ENCODE measurements at places on chromosomes 1 and 21.

DNA sequence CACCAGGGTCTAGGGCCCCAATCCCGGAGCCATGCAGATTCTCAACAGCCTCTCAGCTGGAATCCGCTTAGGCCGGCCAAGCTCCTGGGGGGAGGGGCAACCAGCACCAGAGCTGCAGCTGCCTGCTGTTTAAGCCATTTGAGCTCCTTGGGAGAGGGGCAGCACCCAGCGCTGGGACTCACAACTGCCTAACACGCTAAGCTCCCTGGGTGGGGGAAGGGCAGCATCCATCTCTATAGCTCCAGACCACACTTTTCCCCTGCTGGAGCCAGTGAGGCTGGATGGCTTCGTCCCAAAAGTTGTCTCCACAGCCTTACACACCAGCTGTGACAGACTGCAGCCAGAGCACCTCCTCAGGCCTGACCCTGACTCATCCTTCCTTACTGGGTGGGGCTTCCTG, 6.9 kb upstream of the PTGFR start:
- DNase-seq, result no peak

GRCh38 chr1:193348091-193348768, 161.8 kb upstream of the B3GALT2 start:
- DNase-seq, result no peak

GRCh38 chr21:41373253-41373652, 11.4 kb downstream of the MX2 start:
- no peak for DNase-seq

DNA sequence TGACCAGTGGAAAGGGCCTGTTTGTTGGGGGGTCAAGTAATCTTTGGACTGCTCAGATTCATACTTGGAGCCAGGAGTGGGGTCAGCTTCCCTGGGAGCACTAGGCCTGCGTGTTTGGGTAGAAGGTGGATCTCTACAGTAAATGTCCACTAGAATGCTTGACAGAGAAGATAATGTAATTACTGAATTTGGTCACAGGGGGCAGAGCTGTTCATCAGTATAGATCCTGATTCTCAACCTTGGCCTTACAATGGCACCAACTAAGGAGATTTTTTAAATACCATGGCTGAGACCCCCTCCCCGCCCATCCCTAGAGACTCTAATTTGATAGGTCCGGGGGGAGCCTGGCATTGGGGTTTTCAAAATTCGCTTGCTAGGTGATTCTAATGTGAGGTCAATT, 217.5 kb upstream of the PLXNA2 start:
- DNase-seq, result no peak

- no peak for DNase-seq
Measured at GRCh38 chr1:188155261-188155660, 1326.5 kb downstream of the PLA2G4A start.

DNA sequence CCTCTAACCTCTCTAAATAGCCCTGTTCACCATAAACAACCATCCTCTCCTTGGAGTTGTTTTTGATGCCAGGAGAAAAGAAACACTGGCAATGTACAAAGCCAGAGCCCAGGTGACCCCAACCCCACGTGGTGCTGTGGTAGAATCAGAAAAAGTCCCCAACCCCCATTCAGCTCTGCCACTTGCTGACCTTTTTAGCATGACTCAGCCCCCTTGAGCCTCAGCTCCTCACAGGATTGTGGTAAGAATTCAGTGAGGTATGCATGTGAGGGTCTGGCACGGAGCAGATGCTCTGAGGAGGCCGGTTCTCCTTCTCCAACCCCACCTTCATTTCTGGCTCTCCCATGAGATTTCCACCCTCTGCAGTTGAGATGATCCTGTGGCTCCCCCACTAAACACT, 11.1 kb upstream of the CHI3L1 start:
- DNase-seq, result no peak

- DNase-seq, result no peak
Measured at GRCh38 chr1:234976861-234977680, 151.6 kb downstream of the TOMM20 start.

GRCh38 chr1:229991724-229992333, 75.2 kb upstream of the GALNT2 start:
- no peak for DNase-seq

DNA sequence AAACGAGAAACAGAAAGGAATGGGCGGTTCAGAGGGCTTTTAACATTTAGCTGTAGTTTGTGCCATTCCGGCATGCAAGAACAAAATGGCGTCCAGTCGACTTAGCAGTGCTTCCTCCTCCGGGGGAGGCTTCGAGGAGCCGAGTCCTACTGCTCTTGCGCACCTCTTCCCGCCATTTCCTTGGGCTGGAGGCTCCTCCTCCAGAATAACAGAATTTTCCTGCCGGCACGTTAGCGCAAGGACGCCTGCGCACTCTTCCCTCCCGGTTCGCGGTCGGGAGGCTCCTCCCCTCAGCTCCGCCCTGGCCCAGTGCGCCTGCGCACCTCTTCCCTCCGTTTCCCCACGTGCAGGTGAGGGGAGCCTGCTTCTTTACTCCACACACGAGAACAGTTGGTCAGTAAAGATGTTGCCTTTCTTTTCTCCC, 1.0 kb downstream of the DMRTB1 start:
- no peak for DNase-seq

DNA sequence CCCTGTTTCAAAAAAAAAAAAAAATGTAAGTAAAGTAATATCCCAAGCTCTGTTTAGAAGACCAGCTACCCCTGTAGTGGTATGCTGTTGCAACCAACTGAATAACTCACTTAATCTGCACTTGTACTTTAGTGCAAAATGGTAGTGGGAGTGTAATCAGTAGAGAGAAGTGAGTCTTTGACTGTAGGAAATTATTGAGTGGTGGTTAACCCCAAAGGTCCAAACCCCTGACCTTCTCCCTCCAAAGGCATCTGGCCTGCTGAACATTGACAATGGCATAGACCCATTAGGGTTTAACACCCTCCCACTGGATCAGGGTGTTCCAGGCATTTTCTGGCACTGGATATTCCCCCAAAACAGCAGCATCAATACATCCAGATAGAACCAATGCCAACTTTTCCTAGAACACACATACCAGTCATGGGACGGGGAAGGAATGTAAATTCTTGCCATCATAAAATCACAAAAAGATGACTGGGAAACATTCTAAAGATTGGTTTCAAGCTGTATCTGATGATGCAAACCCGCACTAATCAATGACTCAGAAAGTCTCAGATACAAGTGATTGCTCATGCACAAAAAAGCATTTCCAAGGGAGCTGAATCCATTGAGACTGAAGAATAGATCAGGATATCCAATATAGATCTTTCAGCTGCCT, 110.3 kb downstream of the MRPL39 start:
- no peak for DNase-seq

DNA sequence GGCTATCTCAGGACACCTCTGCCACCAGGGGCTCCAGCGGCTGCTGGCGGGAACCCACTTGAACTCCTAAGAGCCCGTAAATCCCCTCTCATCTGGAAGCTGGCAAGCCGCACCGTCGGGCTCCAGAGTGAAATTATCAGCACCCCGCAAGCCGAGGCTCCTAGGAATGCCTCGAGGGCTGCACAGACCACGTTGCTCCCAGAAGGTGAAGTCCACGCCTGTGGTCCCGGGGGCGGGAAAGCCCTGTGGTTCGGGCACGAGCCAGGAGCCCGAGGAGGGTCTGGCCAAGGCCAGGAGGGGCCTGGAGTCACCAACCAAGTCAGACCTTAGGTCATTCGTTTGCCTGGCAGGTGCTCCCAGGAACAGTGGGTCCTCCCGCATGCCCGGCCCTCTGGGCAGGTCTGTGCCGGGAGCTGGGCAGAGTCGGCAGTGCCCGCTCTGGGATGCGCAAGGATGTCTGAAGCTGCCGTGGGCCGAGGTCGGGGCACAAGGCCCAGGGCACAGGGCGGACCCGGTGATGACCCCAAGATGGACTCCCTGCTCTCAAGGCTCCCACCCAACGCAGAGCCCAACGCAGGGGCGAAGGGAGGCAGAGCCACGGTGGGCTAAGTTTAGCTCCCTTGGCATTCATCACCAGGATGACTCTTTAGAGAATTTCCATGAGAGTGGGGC, 8.9 kb downstream of the ACTRT2 start:
- DNase-seq, result no peak

DNA sequence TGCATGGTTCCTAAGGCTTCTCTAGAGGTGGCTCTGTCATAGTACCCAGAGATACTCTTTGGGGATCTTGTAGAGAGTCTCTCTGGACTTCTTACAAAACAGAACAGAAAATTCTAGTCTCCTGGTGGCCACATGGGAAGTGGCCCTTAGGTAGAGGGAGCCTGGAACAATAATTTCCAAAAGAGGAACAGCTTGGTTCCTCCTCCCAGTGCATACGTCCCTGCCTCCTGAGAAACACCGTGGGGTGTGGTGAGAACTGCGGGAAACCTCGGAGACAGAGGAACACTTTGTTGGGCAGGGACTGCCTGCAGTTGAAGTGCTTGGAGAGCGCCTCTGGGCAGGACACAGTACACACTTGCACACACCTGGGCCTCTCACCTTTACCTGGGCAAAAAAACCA, 38.8 kb upstream of the EPHA8 start:
- DNase-seq, result no peak

- no peak for DNase-seq
Measured at GRCh38 chr21:41325138-41325912, 8.7 kb downstream of the FAM3B start.

DNA sequence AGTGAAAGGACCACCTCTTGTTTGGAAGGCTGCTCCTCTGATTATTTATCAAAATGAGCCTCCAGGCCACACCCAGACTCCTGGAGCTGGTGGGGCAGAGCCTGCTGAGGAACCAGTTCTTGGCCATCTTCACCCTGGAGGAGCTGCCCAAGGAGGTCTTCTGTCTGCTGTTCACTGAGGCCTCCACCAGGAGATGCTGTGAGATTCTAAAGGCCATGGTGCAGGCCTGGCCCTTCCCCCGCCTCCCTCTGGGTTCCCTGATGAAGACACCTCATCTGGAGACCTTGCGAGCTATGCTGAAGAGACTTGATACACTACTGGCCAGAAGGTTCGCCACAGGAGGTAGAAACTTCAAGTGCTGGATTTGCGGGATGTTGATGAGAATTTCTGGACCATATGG, 61.7 kb upstream of the GJA8 start:
- no peak for DNase-seq

GRCh38 chr1:207840380-207840779, 70.5 kb downstream of the CD34 start:
- DNase-seq, result no peak
